ENCODE measurements at places on chromosomes 1 and 21.
A peak's percentile ranks its signal among the peaks of the same experiment; 100 is the strongest.

DNA sequence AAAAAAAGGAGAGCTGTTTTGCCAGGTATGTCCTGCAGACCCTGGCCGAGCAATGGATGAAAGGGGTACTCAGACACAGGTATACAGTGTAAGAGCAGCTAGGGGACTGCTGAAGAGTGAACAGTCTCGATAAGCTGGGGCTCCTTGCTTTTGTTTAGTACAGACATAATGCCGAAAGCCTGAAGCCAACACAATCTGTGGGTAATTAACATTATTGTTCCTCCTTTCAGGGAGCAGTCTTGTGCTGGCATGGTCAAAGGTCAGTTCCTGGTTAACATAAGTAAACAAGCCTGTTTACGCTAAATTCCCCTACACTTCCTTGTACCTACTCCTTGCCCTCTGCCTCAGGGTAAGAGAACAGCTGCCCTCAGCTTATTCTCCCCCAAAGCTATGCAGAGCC, 272.3 kb upstream of the ST6GALNAC5 start:
- no peak for DNase-seq

- no peak for DNase-seq
These were observed 47.9 kb downstream of the PHACTR4 start for GRCh38 chr1:28417441-28417922.

- peak; percentile 14 for DNase-seq
These were observed 682 bp downstream of the SUCO start for GRCh38 chr1:172533513-172534151.

- no peak for DNase-seq
These were observed 512.1 kb downstream of the LMO4 start for GRCh38 chr1:87840767-87841166.

GRCh38 chr1:3712573-3713535, 39.4 kb upstream of the CCDC27 start:
- DNase-seq = no peak

GRCh38 chr1:220544901-220545303, 17.0 kb downstream of the MARK1 start:
- DNase-seq = peak; percentile 49

- DNase-seq = no peak
These were observed 53.9 kb downstream of the LAMC1 start for GRCh38 chr1:183077097-183077496.

- no peak for DNase-seq
These were observed 253.3 kb downstream of the KAZN start for GRCh38 chr1:14851760-14852159.

GRCh38 chr1:67705735-67706453, 20.9 kb downstream of the GADD45A start:
- no peak for DNase-seq

GRCh38 chr1:6134741-6135510, 45.2 kb downstream of the CHD5 start:
- DNase-seq = no peak

DNA sequence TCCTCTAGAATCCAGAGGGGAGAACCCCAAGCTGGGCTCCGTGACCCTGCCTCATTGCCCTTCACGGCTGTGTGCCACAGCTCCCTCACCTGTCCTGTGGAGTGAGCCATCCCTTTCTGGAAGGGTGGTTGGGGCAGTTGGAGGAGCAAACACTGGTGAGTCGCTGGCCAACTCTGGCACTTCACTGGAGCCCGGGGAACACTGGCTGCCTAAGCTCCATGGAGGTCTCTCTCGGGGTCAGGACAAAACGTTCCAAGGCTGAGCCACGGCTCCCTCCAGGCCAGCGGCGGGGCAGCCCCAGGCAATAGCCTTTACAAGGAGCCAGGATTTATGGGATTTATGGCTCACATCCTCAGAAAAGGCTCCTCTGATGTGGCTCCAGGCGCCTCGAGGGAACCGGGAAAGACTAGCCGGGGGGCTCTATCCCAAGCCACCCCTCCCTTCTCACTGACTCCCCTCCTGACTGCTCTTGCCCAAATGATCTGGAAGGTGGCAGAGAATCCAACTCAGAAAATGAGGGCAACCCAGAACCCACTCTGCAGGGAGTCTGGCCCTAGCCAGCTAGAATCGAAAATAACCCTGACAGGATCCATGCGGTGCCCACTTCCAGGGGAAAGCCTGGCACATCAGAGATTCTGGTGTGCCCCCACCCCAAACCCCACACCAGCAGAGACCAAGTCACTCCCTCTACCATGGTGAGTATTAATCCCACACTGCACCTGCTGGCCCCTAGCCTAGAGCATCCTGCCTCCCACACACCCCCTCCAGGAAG, 75.2 kb downstream of the GLIS1 start:
- no peak for DNase-seq

- DNase-seq = peak; percentile 83
These were observed 62.0 kb downstream of the TBX19 start for GRCh38 chr1:168342572-168343280.

DNA sequence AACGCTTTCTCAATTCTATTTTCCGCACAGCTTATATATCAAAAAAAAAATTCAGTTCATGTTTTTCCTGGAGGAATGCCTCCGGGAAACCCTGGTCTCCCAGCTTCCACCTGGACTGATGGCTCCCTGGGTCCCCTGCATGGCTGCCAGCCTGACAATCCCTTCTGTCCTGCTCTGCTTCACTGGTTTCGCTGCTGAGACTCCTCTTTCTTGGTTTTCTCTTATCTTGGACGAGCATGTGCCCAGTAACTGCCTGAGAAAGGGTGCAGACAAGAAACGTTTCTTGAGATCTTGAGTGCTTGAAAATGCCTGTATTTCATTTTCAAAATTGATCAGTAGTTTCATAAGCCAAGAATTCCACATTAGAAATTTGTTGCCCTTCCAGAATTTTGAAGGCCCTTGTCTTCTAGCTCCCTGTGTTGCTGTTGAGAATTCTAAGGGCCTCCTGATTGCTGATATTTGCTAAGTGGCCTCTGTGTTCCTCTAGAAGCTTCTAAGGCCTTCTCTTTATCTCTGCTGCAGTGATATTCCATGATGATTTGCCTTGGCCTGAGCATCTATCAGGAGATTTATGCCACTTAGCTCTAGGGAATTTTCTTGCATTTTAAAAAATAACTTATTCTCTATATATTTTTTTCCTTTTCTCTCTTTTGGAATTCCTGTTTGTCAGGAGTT, 44.7 kb downstream of the ETS2 start:
- DNase-seq = no peak

- no peak for DNase-seq
These were observed 67.9 kb downstream of the CACNA1E start for GRCh38 chr1:181551249-181551648.

- no peak for DNase-seq
These were observed 233.3 kb downstream of the SDCCAG8 start for GRCh38 chr1:243489158-243489527.

DNA sequence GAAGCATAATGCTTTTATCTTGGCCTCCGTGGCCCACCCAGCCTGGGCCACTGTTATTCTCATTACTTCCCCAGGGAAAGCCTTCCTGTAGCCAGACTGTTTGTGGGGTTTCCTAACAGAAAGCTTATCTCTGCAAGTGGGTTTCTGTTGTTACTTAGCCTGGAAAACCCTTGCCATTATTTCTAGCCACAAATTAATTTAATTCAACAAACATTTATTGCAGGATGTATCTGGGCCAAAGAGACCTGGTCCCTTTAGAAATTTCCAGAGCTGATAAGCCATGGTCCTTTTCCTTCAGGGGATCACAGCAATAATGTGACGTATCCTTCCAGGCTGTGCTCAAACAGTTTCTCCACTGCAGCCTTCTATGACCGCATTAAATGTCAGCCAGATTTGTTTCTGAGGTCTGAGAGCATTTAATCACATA, 20.9 kb downstream of the TNN start:
- DNase-seq = no peak
